ENCODE measurements at places on chromosomes 12 and 14. TPM values are rescaled to one million over a fixed set of nuclear protein-coding genes. Genes with fewer than 3 reads are reported as not detected.

ENDOU gene
- not detected for polyA plus RNA-seq

PTGER2 gene
- 2.8 TPM for polyA plus RNA-seq

ESRRB gene
- not detected for polyA plus RNA-seq

RFLNA gene
- not detected for polyA plus RNA-seq

NKX2-1 gene
- polyA plus RNA-seq, result not detected

GPR162 gene
- not detected for polyA plus RNA-seq

ZNF641 gene
- 11.1 TPM for polyA plus RNA-seq

IAPP gene
- polyA plus RNA-seq, result not detected

PKP2 gene
- 0.43 TPM for polyA plus RNA-seq

REM2 gene
- 2.6 TPM for polyA plus RNA-seq

RERG gene
- polyA plus RNA-seq, result not detected

GALNT16 gene
- polyA plus RNA-seq, result not detected

ORAI1 gene
- polyA plus RNA-seq, result 109 TPM

ASIC1 gene
- not detected for polyA plus RNA-seq

NRXN3 gene
- polyA plus RNA-seq, result not detected

CCDC38 gene
- polyA plus RNA-seq, result not detected

VEZT gene
- polyA plus RNA-seq, result 21.5 TPM

EIF2S3B gene
- 0.41 TPM for polyA plus RNA-seq

KRT78 gene
- polyA plus RNA-seq, result not detected

OR11H12 gene
- not detected for polyA plus RNA-seq

STXBP6 gene
- not detected for polyA plus RNA-seq

BCL2L2 gene
- 0.65 TPM for polyA plus RNA-seq

AKAP5 gene
- 0.66 TPM for polyA plus RNA-seq

SLC16A7 gene
- polyA plus RNA-seq, result 13.8 TPM

KRT75 gene
- not detected for polyA plus RNA-seq

CACNA1C gene
- polyA plus RNA-seq, result 0.06 TPM

ALG10 gene
- polyA plus RNA-seq, result 2.9 TPM

TIMELESS gene
- 14.3 TPM for polyA plus RNA-seq

OR6C74 gene
- polyA plus RNA-seq, result not detected

FAM90A1 gene
- not detected for polyA plus RNA-seq

CCDC184 gene
- polyA plus RNA-seq, result 0.31 TPM

OAS2 gene
- polyA plus RNA-seq, result 44.7 TPM

SERPINA9 gene
- 0.63 TPM for polyA plus RNA-seq

MYF5 gene
- polyA plus RNA-seq, result not detected

TSPAN19 gene
- not detected for polyA plus RNA-seq
